ENCODE measurements at places on chromosomes 16 and 17. TPM values are rescaled to one million over a fixed set of nuclear protein-coding genes. Genes with fewer than 3 reads are reported as not detected.

DNA sequence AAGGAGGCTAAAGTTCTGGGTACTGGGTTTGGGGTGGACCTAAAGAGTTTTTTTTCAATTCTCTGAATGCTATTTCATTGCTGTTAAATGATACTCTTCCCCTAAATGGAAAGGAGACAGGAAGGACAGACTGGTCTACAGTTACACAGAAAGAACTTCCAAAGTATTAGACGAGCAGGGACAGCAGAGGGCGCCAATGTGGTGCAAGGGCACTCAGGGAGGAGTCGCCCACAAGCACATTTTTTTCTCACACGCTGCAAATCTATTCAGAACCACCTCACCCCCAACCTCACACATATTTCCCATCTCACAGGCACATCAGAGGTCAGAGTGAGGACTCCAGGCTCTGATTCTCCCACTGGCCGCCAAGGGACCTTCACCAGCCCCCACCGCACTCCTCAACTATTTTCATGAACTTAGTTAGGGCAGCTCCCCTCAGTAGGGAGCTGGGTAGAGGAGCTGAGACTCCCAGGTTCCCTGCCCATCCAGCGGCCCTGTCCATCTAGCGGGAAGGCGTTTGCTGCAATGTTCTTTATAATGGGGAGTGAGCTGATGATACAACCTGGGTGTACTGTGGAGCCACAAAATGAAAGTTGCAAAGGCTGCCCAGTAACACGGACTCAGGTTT lies 6.8 kb upstream of the CA4 start:
- peaks cover 33% of the 10 kb centered on the region for H3K4me1 ChIP-seq
- no peak overlapping the region for H3K27ac ChIP-seq
- peaks cover 54% of the 10 kb centered on the region for H3K27me3 ChIP-seq
- H3K36me3 ChIP-seq = no peaks in the 10 kb centered on the region
- DNase-seq = peak; percentile 75

Gene FAM234A
- 35.1 TPM for polyA plus RNA-seq

DNA sequence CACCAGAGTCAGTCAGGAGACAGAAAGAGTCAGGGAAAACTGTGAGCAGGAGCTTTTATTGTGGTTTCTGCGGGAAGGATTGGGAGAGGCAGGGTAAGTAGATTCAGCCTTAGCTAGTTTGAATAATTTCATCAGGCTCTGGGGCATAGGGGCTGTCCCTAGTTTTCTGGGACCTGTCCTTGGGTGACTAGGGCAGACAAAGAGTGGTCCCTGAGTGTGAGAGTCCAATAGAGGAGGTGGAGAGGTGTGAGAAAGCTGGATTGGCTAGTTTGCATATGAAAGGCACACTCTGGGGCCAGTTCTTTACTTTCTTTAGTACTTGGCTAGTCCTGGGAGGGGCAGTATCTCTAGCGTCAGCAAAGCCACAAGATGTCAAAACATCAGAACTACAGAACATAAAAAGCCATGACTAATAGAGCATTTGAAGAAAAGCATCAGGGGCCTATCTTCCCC lies 255.6 kb downstream of the HS3ST3A1 start:
- no peak overlapping the region for H3K27ac ChIP-seq
- H3K4me1 ChIP-seq = no peaks in the 10 kb centered on the region
- no peak for DNase-seq
- H3K4me3 ChIP-seq = no peak overlapping the region

Gene XAF1
- polyA plus RNA-seq = 64.3 TPM
